Inflammatory macrophage treated with lipopolysaccharide for 1 hour (primary cell): ENCODE measurements at places on chromosomes 4 and X.

GRCh38 chr4:142202404-142203332, 566.3 kb downstream of the IL15 start:
- DNase-seq = no peak

GRCh38 chrX:45751156-45751555, 550.5 kb upstream of the DIPK2B start:
- DNase-seq = no peak

DNA sequence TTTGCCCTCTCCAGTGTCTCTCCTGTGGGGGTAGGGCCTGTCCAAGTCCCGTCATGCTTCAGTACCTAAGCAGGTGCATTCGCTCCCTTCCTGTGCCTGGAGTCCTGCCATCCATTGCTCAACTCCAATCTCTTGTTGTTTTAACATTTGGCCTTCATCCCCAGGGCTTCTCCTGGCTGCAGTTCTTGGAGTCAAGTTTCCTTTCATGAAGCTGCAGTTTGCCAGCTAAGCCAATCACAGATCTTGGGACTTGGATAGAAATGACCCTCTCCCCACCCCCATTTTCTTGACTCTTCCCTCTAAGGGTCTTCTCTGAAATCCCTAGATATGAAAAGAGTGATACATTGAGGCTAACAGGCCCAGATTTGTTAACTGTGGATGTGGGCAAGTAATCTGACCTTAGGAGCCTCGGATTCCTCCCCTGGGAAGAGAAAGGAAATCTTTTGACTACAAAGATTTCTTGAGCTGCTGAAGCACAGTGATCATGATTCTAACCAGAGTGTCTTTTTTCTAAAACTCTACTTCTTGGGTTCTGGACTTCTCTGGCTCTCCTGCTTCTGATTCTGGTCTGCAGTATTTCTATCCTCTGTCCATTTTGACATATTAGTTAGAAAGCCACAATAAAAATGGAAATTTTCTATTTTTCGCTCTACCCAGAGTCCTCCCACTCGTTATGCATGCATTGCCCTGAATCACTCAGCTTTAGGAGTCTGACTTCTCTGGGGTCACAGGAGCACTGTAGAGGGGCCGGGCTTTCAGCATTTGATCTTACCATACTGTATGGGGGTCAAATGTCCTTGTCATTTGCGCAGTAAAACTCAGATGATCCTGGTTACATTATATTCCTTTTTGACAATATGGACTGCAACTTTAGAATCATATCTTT, 61.0 kb downstream of the CHRNA9 start:
- DNase-seq = no peak

DNA sequence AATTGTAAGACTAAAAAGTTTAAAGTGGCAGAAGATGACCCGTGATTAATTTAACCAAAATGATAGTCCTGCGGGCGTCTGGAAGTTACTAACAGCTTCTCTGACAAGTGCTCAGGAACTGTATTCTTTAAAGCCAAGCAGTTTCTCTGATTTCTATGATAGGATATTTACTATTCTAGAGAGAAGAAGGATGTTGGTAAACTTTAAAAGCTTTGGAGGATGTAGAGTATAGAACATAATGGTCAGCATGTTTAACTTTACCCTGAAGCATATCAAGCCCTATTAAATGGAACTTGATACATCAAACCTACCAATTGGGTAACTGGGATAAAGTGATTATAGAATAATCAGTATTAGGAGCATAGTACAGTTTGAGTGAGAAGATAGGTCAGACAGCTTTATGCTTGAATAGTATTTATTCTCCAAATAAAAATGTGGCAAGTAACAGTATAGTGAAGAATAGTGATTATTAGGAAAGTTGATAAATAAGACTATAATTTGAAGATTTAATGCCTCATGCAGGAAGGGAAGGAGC, 1.8 kb downstream of the STIM2 start:
- DNase-seq = peak; percentile 20
